CD4-positive, alpha-beta T cell treated with Interleukin-6 for 4 hours (primary cell): ENCODE measurements at places on chromosomes 5 and 9.

DNA sequence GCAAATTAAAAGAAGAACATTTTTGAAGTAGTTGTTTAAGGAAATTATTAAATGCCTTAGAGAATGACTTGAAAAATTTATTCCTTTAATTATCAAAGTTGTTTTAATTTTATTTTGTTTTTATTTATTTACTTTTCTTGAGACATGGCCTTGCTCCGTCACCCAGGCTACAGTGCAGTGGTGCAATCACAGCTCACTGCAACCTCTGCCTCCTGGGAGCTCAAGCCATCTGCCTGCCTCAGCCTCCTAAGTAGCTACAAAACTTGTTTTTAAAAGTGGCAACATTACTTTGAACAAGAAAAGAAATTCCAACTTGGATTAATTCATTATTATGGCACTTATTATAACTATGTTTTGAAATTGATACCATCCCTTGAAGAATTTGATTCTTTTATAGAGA is 29.0 kb downstream of the CDO1 start:
- DNase-seq: no peak

DNA sequence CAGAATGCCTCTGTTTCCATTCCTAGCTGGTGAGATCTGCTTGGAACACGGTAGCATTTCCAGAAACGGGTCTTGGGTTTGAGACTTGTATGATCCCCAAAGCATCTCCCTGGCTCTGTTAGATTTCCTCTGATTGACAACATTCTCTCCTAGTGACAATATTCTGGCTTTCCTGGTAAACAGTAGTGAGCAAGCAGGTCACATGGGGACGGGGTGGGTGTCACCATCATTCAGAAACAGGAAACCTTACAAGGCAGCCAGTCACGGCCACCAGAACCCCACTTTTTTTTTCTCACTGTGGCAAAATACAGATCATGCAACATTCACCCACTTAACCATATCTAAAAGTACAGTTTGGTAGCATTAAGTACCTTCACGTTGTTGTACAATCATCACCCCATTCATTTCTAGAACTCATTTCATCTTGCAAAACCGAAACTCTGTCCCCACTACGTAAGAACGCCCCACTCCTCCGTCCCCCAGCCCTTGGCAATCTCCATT is 90.1 kb upstream of the LMX1B start:
- DNase-seq: peak; percentile 55

DNA sequence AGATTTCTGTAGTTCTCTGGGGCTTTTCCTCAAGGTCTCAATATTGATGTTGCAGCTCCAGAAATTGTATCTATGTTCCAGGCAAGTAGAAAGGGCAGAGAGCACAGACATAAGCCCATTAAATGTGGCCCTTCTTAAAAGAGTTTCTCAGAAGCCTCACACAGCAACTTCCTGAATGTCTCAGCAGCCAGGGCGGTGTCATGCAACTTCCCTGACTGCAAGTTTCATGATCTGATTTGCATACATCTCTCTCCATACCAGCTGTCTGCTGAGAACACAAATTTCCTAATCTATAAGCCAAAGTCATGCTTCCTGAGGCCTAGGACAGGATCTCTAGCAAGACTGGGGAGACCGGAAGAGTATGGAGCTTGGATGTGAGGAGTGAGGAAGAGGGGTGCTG is 13.0 kb downstream of the RGS7BP start:
- no peak for DNase-seq

DNA sequence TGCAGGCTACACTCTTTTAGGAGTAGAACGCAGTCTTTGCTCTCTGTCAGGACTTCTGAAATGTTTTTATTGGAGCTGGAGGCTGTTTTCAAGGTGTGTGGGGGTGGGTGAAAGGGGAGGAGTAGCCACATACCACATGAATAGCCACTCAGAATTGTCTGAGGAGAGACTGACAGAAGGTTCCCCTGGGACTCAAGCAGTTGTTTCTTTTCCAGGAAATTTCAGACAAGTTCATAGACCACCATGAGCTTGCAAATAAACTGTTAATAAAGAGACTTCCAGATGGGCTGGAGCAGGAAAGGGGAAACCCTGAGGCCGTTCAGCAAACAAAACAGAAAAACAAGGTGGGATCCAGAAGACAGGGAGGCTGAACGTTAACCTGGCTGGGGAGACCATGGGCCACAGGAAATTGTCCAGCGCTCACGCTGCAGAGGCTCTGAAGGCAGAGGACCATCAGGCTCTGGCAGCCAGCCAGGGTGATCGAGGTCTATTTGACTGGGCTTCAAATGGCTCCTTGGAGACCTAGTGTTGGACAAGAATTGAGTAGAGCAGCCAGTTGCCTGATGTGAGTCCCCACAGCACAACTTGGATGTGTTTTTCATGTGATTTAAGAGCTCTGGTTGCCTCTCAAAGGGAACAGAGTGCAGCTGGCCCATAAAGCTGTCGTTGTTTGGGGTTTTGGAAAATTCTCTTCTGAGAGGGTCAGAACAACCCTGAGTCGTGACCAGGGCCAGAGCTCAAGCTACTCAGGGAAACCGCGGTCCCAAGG is 159.2 kb upstream of the RAI14 start:
- no peak for DNase-seq

DNA sequence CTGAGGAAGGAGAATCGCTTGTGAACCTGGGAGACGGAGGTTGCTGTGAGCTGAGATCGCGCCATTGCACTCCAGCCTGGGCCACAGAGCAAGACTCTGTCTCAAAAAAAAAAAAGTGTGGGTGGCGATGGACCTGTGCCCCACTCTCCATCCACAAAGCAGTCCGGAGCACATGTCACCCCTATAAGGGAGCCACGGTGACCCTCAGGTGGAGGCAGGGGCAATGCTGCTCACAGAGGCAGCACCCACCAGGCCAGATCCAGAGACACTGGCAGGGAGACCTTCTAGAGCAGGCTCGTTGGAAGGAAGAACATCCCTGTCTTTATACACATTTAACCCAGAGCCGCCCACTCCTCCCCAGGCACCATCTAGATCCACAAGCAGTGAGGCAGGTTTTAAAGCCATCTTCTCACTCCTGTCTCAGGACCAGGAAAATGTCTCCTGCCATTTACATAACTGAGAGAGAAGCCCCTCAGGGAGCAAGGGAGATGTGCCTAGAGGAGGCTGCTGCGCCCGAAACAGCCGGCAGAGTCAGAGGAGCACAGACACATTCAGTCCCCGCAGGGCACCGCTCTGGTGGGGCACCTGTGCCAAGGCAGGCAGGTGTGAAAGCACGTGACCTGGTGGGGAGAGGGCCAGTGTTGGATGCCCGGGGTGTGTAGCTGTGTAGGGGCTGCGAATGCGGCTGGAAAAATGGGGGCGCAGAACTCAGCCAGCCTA is 31.6 kb upstream of the ADAMTS2 start:
- no peak for DNase-seq

DNA sequence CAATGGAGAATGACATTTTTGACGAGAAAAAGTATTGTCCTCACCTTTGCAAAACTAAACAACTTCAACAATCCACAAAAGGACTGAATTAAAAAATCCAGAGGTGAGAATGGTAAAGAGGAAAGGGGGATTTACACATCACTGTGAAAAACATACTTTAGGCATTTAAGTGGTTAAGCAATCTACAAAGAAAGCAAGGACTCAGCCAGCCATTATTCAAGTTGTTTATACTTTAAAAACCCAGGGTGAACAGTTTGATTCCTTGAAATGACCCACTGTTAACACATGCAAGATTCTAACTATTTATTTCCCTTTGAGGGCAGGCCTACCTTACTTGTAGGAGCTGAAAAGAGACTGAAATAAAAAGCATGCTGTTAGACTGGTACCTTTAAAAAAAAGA is 29.3 kb downstream of the TUT7 start:
- DNase-seq: no peak

- DNase-seq: no peak
Observed at GRCh38 chr9:134485653-134486052, 155.9 kb upstream of the COL5A1 start.

- DNase-seq: no peak
Observed at GRCh38 chr9:1231998-1232919, 182.1 kb downstream of the DMRT2 start.

- no peak for DNase-seq
Observed at GRCh38 chr9:134942011-134942787, 24.5 kb upstream of the FCN1 start.

- DNase-seq: no peak
Observed at GRCh38 chr9:130490981-130491380, 46.2 kb downstream of the ASS1 start.

DNA sequence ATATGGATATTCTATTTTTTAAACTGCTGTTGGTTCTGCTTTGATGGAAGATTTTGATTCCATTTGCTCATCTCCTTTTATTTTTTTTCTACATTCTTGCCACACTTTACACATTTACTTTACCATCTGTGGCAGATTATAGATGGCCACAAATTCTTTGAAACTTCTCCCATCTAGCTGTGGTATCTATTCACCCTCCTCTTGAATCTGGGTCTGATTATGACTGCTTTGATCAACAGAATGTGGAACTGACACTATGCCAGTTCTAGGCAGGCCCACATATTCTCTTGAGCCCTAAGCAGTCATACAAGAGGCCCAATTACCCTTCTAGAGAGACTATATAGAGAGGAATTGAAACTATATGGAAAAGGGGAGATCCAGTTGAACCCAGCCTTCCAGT is 439.0 kb upstream of the PTGER4 start:
- no peak for DNase-seq

DNA sequence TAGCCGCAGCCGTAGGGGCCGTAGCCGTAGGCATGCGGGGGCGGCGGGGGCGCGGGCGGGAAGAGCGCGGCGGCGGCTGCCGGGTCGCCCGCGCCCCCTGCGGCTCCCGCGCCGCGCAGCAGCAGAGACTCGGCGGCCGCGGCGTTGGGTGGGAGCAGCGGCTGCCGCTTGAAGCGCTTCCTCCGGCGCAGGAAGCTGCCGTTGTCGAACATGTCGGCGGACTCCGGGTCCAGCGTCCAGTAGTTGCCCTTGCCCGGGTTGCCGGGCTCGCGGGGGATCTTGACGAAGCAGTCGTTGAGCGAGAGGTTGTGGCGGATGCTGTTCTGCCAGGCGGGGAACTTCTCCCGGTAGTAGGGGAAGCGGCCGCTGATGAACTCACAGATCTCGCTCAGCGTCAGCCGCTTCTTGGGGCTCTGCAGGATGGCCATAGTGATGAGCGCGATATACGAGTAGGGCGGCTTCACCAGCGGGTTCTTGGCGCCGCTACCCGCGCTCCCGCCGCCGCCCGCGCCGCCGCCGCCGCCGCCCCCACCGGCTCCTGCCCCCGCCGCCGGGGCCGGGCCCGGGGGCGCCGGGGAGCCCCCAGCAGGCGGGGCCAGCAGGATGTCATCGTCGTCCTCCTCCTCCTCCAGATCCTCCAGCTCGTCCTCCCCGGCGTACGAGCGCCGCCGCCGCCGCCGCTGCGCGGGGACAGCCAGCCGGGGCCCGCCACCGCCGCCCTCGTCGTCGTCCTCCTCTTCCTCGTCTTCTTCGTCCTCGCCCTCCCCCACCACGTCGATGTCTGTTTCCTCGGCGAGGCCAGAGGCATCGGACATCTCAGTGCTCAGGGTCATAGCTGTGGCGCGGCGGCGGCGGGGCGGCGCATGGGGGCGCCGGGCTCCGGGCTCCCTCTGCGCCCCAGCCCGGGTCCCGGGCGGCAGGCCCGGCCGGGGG is 781 bp downstream of the FOXD1 start:
- DNase-seq: peak; percentile 50

GRCh38 chr5:115940080-115940810 is 22.0 kb upstream of the LVRN start:
- no peak for DNase-seq

GRCh38 chr5:35617435-35618303 is at the start of gene SPEF2:
Gene SPEF2 (plus strand): TSS chr5:35617863. CDS start chr5:35617998, 135 bp downstream.
- peak; percentile 82 for DNase-seq

GRCh38 chr5:133664422-133664821 is 52.1 kb upstream of the FSTL4 start:
- DNase-seq: no peak

DNA sequence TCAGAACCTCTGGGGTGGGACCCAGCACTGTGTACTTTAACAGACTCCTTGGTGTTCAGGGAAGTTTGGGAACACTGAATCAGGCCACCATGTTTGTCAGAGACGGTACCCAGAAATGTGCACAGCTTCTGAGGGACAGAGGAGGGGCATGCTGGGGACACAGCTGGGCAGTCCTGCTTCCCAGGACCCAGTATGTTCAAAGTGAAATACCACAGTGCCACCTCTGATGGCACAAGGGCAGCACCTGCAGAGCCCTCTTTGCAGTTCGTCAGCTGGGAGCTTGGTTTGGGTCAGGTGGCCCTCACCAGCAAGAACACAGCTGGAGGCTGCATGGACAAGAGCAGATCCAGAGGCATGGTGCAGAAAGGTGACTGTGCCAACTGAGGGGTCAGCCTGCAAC is 51.2 kb downstream of the NDST1 start:
- no peak for DNase-seq
